ENCODE measurements at places on chromosomes 6 and 20.

- DNase-seq, result no peak
These were observed 315.4 kb upstream of the CNR1 start for GRCh38 chr6:88481519-88481918.

DNA sequence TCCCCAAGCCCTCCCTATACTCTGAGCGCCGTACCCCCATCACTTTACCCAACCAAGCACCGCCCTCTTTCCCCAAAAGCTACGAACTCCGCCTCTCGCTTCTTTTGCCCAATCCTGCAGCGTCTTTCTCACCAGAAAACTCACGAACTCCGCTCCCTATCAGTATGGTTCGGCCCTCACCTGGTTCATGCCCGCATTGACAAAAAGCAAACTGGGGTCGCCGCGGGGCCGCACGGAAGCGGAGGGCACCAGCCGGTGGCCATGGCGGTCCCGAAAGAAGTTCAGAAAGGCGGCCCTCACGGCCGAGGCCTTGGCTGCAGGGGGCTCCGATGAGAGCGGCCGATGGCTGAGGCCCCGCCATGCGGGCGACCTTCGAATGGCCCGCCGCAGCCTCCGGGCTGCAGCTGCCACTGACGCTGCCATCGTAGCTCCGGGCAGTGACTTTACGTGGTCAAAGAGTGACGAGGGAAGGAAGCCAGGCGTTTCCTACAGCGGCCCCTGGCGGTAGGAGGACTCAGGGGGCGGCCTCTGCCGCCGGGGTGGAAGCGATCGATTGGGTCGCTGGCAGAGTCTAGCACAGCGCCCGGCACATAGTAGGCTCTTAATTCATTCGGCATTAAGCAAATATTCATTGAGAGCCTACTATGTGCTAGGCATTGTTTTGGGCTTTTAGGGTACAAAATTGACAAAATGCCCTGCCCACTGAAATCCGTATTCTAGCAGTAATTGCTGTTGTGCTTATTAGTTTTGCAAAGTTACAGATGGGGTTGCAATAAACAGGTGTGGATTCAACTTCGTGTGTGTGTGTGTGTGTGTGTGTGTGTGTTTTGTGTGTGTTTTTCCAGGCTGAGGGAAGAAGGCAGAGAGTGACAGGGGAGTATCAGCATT, at the start of gene AARS2:
AARS2 (minus strand) TSS at position 447 of the 888 bp plus-strand sequence; CDS start at position 423, 24 bp downstream.
- peak; percentile 91 for DNase-seq

DNA sequence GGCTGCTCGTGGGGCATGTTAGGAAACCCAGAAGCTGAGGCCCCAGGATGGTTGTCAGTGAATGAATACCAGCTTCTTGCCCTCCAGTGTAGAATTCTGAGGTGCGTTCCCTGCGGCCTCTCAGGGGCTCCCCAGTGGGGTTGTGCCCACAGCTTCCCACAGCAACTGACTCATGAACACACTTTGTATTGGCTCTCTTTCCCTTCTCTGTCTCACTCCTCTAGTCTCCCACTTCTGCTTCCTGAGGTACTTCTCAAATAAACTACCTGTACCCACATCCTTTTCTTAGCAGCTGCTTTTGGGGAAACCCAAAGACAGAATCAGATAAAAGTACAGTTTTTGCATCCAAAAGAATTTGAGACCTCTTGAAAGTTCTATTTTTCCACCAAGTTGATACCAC, 107.7 kb upstream of the JAG1 start:
- no peak for DNase-seq

- no peak for DNase-seq
These were observed 17.4 kb downstream of the SERAC1 start for GRCh38 chr6:158150701-158151100.

DNA sequence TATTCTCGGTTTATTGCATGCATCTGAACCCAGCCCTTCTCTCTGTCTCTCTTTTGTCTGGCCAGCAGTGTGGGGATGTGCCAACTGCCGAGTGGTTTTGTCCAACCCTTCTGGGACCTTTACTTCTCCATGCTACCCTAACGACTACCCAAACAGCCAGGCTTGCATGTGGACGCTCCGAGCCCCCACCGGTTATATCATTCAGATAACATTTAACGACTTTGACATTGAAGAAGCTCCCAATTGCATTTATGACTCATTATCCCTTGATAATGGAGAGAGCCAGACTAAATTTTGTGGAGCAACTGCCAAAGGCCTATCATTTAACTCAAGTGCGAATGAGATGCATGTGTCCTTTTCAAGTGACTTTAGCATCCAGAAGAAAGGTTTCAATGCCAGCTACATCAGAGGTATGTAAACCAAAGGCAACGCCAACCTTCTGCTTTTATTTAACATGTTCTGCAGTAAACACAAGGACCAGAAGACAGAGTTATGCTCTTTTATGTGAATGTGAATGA, 65.8 kb downstream of the ADGRG6 start:
- DNase-seq, result no peak

- no peak for DNase-seq
These were observed 219.8 kb downstream of the ERMARD start for GRCh38 chr6:169971081-169971861.

DNA sequence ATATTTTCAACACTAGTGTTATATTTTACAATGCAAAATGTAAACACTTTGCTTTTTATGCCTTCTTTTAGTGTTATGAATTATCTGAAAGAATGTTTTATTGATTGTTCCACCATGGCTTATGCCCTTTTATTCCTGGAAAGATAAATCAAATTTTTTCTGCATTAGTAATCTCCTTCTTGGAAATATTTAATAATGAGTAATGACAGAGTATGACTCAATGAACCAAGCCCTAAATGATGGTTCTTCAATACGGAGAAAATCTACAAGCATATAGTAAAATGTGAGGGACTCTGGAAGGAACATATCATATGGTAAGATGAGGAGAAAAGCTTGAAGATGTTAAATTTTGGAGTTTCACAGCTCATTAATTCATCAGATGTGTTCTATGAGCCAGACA, 929.6 kb downstream of the C6orf118 start:
- no peak for DNase-seq

- peak; percentile 20 for DNase-seq
These were observed 982 bp downstream of the HECA start for GRCh38 chr6:139135578-139136545.

- DNase-seq, result no peak
These were observed 60.5 kb upstream of the SNAP91 start for GRCh38 chr6:83769413-83769812.

- no peak for DNase-seq
These were observed 66.6 kb downstream of the CLVS2 start for GRCh38 chr6:123062670-123063069.

Data from AG08395 (cell line).